ENCODE measurements at places on chromosomes 4 and X.

DNA sequence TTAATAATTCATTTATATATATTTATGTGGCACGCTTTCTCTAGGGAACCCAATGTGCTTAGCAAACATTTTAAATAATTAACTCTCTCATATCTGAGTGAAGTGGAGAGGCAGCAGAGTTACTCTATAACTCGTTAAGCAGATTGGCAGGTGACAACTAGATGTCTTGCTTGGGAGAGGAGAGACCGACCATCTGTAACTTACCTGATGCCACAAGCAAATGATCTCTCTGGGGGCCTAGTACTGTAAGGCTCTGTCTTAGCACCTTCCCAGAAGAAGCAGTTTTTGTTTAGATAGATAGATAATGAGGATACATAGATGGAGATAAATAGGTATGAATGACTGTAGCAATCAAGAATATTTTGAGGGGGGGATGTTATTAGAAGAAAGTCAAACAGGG, 11.9 kb upstream of the SEL1L3 start:
- DNase-seq, result no peak

GRCh38 chrX:71650333-71650969, 16.9 kb upstream of the LOC101059915 start:
- no peak for DNase-seq

GRCh38 chrX:43741843-43742573, 85.9 kb downstream of the MAOA start:
- no peak for DNase-seq

GRCh38 chr4:128812442-128813235, 3.1 kb downstream of the JADE1 start:
- peak; percentile 29 for DNase-seq

GRCh38 chr4:72942565-72942964, 127.0 kb downstream of the COX18 start:
- no peak for DNase-seq

DNA sequence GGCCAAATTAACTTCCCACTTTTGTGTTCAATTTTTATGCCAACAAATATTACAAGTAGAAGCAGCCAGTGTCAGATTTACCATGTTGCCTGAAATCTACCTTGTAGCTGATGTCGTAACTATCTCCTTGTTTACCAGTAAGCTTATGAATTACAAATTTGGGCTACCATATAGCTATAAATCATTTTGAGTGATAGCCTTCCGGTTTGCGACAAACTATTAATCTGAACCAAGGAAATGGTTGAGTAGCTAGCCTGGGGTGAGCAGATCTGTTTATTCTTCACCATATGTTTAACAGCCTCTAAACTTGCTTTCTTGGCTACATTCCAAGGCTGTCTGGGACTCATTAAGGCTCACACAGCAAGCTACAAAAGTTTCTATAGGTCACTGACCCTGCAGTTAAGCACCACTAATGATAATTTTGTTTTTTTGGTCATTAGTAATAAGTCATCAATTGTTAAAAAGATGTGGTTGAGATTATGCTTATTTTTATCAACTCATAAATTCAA, 218.7 kb upstream of the SPOCK3 start:
- DNase-seq, result no peak

- no peak for DNase-seq
These were observed 18.9 kb downstream of the THAP9 start for GRCh38 chr4:82919386-82919785.

- DNase-seq, result no peak
These were observed 166.9 kb upstream of the PCDH10 start for GRCh38 chr4:132982151-132982550.

DNA sequence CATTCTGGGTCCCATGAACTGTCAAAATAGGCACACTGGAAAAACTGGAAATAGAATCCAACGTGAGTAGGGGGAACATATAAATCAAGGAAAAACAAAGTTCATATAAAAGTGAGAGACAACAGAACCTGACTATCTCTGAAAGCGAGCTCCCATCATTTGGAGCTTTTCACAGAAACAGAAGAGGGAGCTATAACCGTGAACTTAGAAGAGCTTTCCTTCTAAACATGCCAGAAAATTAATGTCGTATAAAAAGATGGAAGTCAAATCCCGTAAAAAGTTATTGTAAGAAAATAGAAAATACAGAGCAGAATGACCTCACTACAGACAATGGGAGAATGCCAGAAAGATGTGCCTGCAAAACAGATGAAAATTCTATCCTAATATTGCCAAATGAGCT, 23.9 kb upstream of the HSD17B10 start:
- DNase-seq, result no peak

GRCh38 chr4:39808231-39808749, 110.4 kb downstream of the UBE2K start:
- DNase-seq, result no peak

- DNase-seq, result no peak
These were observed 1381.6 kb upstream of the TENM3 start for GRCh38 chr4:180861651-180862050.

DNA sequence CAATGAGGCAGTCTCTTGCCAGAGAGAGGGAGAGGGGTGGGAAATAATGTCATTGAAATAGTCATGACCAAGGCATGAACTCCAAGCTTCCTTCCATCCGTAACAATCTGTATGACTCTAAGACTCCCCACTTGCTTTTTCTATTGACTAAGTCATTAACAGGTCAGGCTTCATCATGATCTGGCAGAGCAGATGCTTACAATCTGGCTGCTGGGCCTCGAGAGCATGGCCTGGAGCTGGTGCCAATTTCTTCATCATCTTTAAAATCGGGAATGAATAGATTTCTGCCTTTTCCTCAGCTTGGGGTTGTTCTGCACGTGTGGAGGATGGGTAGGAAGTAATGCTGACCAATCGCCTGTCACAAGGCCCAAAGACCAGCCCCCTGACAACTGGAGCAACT, 280.6 kb upstream of the CLNK start:
- DNase-seq, result no peak

GRCh38 chrX:152897222-152898131, at the start of gene ZNF185:
ZNF185 (plus strand) TSS chrX:152898067; CDS start chrX:152914490, 16,423 bp downstream.
- no peak for DNase-seq

DNA sequence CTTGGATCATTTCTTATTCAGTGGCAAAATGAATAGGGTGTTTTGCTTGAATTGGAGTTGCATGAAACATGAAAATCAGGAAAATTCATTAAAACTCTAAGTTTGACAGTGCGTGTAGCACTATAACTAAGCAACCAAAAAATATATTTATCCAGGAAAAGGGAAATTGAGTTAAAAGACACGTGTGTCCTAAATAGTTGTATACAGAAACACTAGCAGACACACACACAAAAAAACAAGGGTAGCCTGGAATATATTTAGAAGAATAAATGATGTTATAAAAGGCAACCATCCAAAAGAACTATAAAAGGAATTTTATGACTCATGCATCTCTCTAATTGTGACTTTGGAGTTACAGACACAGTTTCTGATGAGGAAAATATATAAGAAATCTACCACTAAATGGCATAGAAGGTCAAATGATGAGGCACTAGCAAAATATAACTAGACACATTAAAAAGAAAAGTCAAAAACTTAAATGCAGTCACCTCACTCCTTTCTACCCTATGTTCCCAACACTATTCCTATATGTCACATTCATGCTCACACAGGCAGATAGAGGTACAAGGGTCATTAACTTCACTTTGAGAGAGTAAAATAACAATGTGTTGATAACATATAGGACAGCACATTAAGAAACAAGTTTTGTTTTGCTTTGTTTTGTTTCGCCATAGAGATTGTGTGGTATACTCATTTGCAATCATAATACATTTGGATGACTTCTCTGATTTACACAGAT, 793.6 kb upstream of the INTU start:
- DNase-seq, result no peak

DNA sequence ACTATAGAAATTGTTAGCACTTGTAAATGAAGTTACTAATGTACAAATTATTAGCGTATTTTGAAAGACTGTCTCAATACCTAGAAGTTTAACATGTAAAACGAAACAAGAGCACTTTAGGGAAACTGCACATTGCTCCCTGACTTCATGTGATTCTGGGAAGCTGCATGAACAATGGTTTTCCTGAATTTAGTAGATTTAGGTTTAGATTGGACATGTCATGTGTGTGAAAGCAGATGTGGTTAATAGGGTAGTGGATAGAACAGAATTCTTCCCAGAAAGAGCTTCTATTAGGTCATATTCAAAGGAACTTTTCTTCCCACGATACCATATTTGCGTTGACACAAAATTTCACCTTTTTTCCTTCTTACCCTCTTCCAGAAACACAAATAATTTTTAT, 14.9 kb upstream of the CXCL8 start:
- DNase-seq, result no peak

DNA sequence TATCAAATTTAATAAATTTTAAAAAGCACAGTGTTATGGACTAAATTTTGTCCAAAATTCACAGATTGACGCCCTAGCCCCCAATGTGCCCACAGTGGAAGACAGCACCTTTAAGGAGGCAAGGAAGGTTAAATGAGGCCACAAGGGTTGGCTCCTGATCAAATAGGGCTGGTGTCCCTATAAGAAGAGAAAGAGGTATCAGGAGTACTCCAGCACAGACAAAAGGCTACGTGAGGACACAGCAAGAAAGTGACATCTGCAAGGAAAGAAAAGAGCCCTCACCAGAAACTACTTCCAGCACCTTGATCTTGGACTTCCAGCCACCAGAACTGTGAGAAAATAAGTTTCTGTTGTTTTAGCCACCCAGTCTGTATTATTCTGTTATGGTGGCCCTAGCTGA, 48.8 kb downstream of the FAM13A start:
- DNase-seq, result no peak

DNA sequence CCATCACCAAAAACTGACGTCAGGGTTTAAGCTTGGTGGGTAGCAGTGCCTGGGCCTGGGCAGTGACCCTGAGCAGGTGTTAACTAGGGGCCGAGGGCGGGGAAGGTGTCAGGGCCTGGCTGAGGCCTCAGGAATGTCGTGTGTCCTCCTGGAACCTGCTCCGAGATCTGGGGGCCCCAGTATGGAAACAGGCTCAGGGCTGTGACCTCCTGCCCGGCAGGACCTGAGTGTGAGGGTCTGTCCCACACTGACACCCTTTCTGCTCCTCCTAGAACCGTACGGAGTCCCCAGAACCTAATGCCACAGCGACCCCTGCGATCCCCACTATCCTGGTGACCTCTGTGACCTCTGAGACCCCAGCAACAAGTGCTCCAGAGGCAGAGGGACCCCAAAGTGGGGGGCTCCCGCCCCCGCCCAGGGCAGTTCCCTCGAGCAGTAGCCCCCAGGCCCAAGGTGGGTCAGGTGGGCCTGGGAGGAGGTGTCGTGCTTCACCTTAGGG, 741 bp downstream of the HGFAC start:
- no peak for DNase-seq

DNA sequence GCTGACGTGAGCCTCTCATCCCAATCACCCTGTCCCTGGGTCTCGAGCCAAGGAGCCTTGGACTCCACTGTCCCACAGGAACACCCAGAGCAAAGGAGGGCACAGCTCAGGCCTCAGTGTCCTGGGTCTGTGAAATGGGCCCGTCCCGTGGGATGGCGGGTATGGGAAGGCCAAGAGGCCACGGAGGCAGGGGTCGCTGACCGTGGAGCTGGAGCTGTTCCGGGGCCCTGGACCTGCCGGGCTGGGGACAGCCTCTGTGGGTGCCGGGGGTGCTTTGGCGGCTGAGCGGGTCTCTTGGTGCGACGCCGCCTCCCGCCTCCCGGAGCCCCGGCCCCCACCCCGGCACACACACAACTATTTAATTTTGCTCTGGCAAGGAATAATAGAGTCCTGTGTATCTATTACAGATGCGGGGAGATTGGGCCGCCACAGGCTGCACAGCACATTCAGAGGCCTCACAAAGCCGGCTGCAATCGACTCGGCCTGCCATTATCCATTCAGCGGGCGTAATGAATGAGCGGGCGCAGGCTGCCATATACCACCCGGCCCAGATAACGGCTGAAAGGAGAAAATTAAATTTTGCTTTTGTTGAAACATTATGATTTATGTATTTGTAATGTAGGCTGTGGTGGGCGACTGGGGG, 83.9 kb upstream of the NKX1-1 start:
- no peak for DNase-seq

DNA sequence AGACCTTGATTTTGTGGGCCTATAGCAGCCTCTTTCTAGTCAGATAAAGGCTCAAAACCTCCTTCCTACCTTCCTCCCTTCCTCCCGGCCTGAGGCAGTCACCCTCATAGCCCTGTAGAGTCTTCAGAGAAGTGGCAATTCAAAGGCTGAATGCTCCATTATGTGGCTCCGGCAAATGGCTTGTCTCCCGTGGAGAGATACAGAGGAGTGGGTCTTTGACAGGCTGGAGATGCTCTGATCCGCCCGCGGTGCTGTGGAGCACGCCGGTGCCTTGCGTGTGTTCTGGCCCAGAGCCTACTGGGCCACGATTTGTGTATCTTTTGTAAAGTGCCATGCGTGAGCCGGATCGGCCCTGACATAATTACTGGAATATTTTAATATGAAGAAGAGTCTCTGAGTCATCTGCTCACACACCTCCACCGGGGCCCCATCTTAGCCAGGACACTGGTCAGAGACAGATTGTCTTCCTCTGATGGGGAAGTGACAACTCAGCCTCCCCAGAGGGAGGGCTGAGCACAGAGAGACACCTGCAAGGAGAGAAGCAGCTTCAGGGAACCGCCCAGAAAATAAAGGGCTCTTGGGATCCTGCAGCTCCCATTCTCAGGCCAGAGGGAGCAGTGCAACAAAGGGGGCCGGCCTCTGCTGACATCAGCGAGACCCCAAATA, 88.7 kb downstream of the DCTD start:
- no peak for DNase-seq

DNA sequence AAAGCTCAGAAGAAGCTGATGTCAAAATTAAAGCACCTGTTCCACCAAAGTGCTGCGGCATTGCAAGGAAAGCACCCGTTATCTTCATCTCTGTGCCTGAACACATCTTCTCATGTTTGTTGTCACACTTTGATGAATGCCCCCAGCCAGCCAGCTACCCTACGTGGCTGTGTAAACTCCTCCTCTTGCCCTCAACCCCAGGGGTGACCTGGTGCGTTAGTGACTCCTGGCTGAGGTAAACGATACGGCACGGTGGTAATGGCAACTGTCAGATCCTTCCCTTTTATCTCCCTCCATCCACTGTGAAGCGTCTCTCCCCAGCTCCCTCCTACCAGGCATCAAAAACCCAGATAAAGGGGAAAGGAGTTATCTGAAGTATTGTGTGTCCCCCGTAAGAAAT, 90.6 kb upstream of the WWC2 start:
- no peak for DNase-seq

GRCh38 chr4:167785523-167785922, 306.8 kb upstream of the ANXA10 start:
- no peak for DNase-seq

DNA sequence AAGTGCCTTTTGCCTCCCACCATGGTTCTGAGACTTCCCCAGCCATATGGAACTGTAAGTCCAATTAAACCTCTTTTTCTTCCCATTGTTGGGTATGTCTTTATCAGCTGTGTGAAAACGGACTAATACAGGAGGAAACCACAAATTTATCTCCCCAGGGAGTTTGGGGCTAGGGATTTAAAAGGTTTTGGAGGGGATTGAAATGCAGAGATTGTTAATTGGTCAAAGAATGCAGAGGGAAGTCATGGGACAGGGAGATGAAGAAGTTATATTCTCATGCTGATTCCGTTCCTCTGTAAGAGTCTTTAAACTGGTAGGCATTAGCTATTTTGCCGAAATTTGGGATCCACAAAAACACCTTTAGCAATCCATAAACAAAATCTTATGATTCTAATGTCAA, 57.9 kb downstream of the TKTL2 start:
- no peak for DNase-seq

GRCh38 chr4:110634350-110635162, 11.7 kb upstream of the PITX2 start:
- DNase-seq, result no peak

GRCh38 chrX:45986971-45987370, 558.2 kb downstream of the ZNF674 start:
- DNase-seq, result no peak

Data from effector CD8-positive, alpha-beta T cell (primary cell).